ENCODE measurements at places on chromosomes 1 and 21.

- DNase-seq = no peak
Observed at GRCh38 chr1:64845831-64846425, 101.1 kb downstream of the RAVER2 start.

- no peak for DNase-seq
Observed at GRCh38 chr1:97034651-97035050, 313.1 kb downstream of the PTBP2 start.

GRCh38 chr1:245648749-245649522, 494.2 kb downstream of the KIF26B start:
- no peak for DNase-seq

GRCh38 chr1:204286831-204287421, 72.8 kb downstream of the PLEKHA6 start:
- DNase-seq = no peak

DNA sequence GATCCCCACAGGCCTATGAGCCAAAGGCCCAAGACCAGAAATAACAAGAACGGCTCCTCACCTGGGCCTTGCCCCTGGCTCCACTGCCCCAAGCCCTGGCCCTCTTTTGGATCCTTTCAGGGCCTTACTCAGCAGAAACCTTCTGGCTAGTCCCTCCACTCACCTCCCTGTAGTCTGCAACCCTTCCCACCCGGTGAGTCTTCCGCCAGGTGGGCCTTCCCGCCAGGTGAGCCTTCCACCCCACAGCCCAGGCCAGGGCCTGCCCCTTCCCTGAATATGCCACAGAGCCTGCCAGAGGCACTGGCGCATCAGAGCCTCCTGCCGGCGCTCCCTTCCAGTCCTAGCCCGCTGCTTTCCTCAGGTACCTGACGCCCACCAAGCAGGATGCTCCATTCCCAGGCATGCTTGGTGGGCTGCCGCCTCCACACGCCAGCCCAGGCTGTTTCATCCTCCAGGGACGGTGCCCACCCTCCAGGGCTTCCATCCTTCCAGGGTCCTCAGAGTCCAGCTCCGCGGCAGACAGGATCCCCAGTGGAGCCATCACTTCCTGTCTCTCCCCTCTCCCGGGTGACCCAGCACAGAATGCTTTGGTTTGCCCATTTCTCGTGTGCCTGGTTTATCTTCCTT, 20.9 kb downstream of the LHX4 start:
- no peak for DNase-seq

DNA sequence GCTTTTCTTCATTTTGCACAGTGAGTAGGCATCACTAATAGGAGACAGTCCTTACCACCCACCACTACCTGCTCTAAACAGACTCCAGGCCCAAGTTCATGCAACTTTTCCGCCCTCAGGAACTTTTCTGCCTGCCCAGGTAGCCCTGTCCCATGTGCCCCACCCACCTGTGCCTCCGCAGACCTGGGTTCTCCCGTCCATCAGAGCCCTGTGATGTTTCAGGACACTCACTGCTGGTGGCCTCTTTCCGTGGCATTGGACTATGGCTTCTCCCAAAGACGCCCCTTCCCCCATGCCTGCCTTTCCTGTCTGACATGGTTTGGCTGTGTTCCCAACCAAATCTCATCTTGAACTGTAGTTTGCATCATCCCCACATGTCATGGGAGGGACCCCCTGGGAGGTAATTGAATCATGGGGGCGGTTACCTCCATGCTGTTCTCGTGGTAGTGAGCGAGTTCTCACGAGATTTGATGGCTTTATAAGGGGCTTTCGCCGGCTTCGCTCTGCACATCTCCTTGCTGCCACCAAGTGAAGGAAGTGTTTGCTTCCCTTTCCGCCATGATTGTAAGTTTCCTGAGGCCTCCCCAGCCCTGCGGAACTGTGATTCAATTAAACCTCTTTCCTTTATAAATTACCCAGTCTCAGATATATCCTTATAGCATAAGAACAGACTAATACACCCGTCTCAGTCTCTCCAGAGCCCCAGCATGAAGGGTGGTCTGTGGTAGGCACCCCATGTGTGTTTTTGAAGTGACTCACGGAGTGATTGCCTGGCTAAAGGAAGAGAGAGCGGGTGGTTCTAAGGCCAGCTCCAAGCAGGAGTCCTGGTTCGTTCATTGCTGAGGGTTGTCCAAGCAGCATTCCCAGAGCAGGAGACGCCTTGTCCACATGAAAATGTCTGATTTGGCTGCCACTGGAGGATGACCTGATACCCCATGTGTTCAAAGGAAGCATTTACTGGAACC, 86.0 kb upstream of the ZBTB40 start:
- DNase-seq = no peak

GRCh38 chr1:173042806-173043205, 7.9 kb downstream of the TNFSF18 start:
- DNase-seq = no peak

- DNase-seq = no peak
Observed at GRCh38 chr1:162080472-162081015, 11.1 kb downstream of the NOS1AP start.

GRCh38 chr1:204092632-204093420, 19.9 kb downstream of the SOX13 start:
- DNase-seq = no peak

DNA sequence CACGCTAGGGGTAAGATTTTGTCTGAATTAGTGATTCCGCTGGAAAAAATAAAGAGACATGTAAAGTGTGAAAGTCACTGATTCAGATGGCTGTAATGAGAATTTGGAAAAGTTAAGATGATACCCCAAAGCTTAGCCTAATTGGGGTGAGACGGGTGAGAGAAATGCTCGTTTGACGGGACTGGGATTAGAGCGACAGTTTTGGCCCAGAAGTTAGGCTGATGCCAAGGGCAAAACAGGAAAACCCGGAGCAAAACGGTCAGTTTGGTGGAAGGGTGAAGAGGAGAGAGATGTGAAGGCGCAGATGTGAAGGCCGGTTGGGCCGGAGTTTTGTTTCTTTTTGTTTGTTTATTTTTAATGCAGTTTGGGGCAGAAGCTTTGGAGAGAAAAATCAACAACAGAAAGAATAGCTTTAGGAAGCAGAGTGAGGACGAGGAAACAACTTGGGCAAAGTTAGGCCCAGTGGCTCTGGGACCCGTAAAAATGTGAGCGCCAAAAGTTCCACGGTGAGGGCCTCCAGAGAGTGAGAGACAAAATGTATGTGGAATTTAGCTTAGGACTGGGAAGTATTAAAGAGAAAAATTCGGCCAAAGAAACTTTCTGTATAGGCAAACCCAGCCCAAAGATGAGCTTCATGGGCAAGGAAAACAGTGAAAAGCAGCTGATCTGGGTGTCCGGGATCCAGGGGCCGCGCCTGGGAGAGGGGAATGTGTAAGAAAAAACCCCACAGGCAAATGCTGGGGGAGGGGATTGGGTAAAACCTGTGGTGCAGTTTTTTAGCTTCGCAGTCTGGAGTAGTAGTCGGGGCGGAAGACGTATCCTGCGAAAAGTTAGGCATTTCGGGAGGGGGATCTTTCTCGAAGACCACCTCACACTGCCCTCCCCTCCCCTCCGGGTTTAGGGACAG, 1.2 kb downstream of the DMRTA2 start:
- DNase-seq = no peak

DNA sequence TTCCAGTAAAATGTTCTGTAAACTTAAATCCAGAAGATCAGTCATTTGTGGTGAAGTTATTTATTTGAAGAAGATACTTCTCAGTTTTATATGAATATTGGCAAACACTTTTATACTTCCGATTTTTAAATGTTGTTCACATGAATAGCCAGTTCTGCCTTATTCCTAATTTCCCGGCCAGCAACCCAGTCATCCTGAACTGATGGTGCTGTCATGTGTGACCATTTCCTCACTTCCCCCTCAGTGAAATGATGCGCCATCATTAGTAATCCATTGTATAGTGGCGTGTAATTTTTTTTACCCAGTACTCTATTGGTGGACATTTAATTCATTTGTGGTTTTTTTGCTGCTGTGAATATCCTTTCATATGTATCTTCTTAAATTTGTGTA, 16.4 kb downstream of the GPSM2 start:
- DNase-seq = no peak

DNA sequence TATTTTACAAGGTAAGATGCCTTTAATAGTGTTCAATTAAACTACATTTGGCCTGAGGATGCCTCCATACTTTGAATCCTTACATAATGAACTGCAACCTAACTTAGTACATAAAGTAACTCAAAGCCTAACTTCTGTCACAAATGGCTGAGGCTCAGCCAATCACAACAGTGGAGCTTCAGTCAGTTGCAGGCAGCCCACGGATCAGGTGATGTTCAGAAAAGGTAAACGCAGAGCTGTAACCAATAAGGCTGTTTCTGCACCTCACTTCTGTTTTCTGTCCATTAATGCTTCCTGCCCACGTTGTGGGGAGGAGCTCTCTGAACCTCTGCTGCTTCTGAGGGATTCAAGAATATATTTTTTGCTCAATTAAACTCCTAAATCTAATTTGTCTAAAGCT, 94.8 kb upstream of the KIAA0040 start:
- no peak for DNase-seq

DNA sequence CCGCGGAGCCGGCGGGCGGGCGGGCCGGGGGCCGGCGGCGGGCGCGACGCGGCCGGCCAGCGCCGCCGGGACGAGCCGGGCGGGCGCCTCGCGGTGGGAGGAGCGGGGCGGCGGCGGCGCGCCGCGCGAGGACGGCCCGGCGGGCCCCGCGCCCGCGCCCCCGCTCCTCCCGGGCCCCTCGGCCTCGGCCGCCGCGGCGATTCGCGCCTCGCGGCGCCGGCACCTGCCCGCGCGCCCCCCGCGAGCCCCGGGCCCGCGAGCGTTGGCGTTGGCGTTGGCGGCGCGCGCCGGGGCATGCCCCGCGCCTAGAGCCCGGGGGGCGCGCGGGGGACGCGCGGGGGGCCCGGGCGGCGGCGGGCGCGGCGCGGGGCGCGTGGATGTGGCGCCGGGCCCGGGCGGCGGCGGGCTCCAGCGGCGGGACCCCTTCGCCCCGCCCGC, at the start of gene SKI:
TSS of gene SKI (plus strand) at position 163 of the 438 bp plus-strand sequence. CDS start 448 bp downstream, outside the sequence.
- DNase-seq = no peak

DNA sequence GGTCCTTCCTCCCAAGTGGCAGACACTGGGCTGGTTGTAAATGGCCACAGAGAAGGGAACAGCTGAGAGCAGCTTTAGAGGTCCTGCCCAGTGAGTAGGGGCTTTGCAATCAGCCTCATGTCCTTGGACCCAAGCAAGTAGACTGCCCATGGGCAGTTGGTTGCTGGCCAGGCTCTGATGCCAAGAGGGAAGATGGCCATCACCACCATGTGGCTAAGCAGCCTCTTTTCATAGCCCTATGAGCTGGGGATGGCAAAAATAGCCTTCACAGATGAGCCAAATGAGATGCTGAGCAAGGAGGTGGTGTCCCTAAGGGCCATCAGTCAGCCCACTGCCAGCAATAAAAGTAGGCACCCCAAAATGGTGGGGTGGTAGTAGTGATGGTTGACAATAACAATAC, 3.2 kb downstream of the DISP3 start:
- no peak for DNase-seq

GRCh38 chr1:164645921-164646320, 86.9 kb downstream of the PBX1 start:
- DNase-seq = no peak

GRCh38 chr1:14020006-14020405, 320.0 kb downstream of the PRDM2 start:
- no peak for DNase-seq

GRCh38 chr1:39418236-39418635, 73.2 kb upstream of the BMP8A start:
- no peak for DNase-seq

DNA sequence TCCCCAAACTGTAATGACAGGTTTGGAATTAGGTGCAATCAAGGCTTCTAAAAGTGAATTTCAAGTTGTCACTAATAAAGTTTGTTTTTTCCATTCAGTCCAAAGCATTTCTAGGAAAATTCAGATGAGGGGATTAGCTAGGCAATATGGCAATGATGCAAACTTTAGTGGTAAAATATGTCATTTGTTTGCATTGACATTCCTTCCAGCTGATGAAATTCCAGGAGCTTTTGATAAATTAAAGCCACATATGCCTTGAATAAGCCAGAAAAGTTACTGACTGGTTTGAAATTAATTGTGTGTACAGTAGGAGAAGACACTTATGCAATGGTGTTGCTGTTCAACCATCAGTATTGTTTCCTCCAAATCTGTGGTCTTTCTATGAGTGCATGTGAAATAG, 57.8 kb downstream of the MROH9 start:
- no peak for DNase-seq

DNA sequence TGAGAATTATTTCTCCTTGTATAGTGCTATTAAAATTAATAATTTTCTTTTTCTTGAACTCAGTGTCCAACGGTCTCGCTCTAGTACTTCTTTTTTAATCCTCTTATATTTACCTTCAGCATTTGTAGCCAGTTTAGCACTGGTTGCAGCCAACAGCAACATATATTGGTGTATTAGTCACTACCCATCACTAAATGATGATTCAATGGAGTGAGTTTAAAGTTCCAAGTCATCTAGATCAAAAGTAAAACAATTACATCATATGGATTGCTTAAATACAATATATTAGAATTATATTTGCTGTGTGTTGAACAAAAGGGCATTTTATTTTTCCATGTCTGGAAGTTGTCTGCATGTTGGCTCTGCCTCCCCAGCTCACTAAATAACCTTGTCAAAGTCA, 591.8 kb downstream of the ADGRL2 start:
- DNase-seq = no peak

GRCh38 chr1:201062511-201063091, 39.1 kb upstream of the KIF21B start:
- no peak for DNase-seq
